ENCODE measurements at places on chromosomes 2 and 18.

GRCh38 chr2:104938231-104938941 is 84.5 kb downstream of the POU3F3 start:
- peak; percentile 38 for DNase-seq

DNA sequence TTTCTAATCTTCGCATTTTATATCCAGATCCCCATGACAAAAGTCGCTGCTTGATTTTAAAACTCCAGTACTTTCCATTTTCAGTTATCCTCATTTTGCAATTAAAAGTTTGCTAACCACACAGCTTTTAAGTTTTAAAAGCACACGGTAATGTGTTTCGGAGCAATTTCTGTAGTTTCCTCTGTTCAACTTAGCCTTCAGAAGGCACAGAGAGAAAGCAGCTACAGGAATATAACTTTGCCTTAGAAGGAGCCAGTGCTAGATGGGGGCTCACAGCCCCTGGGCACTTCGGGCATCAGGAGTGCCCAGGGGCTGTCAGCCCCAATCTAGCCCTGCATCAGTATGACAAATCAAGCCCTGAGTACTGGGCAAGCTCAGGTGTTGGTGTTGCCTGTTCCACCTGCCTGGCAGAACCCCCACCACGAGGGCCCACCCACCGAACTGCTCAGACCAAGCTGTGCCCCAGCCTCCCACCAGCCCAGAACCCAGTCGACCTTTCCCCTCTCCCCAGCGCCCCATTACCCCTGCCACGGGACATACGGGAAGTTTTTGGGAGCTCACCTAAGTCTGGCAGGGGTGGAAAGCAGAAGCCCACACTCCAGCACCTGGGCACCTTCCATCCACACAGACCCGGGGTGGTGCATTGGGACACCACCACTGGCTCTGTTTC is 47.3 kb downstream of the TRABD2A start:
- DNase-seq = no peak

GRCh38 chr2:103364177-103364576 is 602.3 kb downstream of the TMEM182 start:
- no peak for DNase-seq

GRCh38 chr2:20666304-20667150 is at the start of gene GDF7:
GDF7 (plus strand) TSS chr2:20667144; CDS start chr2:20667240, 96 bp downstream.
- DNase-seq = no peak

DNA sequence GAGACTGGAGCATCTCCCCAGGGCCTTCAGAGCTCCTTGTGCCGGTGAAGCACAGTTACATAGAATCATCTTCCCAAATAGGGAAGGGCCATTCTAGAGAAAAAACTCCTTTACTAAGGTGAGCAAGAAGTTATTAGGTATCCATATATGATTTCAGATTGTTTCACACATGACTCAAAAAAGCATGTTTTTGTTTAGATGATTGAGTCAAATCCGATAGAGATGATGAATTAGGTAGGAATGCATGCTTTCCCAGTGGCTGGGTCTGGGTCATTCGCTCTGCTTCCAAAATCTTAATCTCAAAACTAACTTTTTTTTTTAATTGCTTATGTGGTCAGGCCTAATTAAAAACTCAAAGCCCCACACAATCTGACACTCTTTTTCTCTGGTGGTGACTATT is 3.8 kb downstream of the NT5C1B start:
- DNase-seq = no peak

- no peak for DNase-seq
These were observed 213.7 kb upstream of the ARL4C start for GRCh38 chr2:234710587-234710986.

GRCh38 chr2:164000176-164000575 is 264.4 kb upstream of the FIGN start:
- DNase-seq = no peak

- DNase-seq = no peak
These were observed 39.1 kb upstream of the DLX1 start for GRCh38 chr2:172046080-172046678.

DNA sequence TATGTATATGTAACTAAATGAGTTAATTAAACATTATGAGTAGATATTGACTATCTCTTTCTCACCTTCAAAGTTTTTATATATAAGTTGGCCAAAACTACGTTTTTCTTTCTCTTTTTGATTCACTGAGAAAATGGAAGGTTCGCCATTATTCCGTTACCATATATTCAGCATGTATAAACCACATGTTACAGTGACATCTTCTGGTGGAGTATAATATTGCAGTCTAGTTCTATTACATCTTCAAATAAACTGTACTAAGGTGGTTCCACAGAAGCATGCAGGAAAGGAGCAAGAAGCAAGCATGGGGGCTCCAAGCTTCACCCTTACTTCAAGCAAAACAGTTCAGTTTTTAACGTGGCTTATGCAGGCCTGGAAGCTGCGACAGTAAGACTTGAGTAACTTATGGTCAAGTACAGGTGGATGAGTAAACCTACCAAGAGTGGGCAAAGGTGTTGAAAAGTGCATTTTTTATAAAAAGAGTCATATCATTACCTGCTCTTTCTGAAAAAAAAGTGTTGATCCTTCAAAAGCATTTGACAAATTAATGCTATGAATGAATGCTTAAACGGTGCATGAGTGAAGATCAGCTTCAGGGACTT is 129.8 kb upstream of the RAB6C start:
- peak; percentile 68 for DNase-seq

DNA sequence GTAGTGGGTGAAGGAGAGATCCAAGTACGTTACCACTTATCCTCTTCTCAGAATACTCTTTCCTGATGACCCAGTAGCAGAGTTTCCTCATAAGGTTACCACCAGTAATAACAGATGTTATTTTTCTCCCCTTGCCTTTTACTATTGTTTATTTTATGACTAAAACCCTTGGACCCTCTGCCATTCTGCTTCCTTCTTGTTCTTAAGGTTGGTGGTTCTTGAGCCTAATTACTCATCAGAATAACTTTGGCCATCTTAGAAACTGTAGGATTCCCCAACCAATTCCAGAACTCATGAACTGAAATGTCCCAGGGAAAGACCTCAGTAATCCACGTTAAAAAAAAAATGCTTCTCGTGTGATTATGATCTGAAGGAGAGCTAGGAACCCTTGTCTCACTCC is 64.9 kb downstream of the CHST9 start:
- DNase-seq = no peak

- no peak for DNase-seq
These were observed 84.4 kb downstream of the DYM start for GRCh38 chr18:49376046-49376445.

DNA sequence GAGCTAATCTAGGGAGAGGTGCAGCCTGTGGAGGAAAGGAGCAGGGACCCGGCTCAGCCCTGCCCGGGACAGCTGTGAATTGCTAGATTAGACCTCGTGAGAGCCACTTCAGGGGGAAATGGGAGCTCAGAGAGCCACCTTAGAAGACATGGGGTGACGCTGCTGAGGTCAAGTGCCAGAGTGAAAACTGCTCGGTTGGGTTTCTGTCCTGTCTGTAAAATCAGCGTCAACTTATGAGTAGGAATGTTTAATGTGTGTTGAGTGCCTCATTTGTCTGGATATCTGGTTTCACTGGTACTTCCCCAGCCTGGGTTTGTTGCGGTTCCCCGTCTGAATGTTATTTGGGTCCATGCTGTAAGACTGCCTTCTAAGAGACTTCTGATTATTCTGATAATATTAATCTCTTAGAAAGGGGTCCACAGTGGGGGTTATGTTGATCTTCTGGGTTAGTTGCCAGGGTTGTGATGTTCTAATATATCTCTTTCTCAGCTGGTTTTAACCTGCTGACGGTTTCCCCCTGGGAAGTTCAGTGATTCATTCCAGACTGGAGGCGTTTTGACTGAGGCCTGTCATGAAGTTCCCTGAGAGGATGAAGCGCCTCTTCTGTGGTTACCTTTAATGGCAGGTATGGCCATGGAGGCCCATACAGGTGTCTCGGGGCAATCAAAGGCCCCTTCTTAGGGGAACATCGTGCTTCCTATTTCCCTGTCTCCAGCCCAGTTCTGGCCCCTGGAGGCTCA is 175.9 kb downstream of the SH3RF3 start:
- no peak for DNase-seq

GRCh38 chr2:73728043-73728442 is 9.1 kb downstream of the TPRKB start:
- DNase-seq = no peak

DNA sequence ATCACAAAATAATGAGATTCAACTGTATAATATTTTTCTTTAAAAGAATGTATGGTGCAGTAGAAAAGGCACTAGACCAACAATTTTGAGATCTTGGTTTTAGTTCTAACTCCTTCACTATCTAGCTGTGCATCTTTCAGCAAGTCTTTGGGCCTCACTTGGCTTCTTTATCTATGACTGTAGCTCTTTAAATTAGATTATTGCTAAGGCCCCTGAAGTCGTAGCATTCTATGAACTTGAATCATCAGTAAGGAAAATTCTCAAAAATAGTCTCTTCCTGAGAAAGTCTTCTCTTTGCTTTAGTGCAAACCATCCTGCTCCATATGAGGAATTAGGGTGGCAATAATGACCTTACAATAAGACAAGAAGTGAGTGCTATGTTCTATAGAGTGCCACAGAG is 140.4 kb downstream of the FTCDNL1 start:
- no peak for DNase-seq

- no peak for DNase-seq
These were observed 237.5 kb downstream of the LOXHD1 start for GRCh38 chr18:46419391-46420141.

GRCh38 chr18:8757396-8757997 is 52.1 kb downstream of the MTCL1 start:
- no peak for DNase-seq

DNA sequence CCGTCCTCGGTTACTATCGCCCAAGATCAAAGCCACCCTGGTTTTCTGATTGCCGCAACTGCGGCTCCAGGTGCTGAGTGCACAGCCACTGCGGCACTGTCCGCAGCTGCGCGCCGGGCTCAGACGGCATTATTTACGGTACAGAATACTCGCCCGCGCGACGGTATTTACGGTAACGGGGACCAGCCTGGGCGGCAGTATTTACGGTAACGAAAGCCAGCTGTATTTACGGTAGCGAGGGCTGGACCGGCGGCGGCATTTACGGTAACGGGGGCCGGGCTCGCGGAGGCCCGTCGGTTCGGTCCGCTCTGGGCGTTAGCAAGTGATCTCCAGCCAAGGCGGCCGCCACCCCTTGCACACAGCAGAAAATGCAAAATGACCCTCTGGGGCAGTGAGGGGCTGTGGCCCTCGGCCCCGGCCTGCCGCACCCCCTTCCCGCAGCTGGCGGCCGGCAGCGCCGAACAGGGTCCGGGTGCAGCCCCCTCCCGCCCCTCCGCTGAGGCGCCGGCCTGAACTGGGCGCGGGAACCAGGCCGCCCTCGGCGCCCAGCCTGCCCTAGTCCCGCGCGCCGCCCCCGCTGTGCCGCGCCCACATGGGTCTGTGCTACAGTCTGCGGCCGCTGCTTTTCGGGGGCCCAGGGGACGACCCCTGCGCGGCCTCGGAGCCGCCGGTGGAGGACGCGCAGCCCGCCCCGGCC is at the start of gene GNAL:
GNAL (plus strand) TSS at position 293 of the 697 bp plus-strand sequence; CDS start at position 593, 300 bp downstream.
- DNase-seq = peak; percentile 65

GRCh38 chr2:194104687-194105086 is 1552.3 kb upstream of the SLC39A10 start:
- DNase-seq = no peak

GRCh38 chr2:64857581-64858471 is 131.4 kb upstream of the SLC1A4 start:
- no peak for DNase-seq

DNA sequence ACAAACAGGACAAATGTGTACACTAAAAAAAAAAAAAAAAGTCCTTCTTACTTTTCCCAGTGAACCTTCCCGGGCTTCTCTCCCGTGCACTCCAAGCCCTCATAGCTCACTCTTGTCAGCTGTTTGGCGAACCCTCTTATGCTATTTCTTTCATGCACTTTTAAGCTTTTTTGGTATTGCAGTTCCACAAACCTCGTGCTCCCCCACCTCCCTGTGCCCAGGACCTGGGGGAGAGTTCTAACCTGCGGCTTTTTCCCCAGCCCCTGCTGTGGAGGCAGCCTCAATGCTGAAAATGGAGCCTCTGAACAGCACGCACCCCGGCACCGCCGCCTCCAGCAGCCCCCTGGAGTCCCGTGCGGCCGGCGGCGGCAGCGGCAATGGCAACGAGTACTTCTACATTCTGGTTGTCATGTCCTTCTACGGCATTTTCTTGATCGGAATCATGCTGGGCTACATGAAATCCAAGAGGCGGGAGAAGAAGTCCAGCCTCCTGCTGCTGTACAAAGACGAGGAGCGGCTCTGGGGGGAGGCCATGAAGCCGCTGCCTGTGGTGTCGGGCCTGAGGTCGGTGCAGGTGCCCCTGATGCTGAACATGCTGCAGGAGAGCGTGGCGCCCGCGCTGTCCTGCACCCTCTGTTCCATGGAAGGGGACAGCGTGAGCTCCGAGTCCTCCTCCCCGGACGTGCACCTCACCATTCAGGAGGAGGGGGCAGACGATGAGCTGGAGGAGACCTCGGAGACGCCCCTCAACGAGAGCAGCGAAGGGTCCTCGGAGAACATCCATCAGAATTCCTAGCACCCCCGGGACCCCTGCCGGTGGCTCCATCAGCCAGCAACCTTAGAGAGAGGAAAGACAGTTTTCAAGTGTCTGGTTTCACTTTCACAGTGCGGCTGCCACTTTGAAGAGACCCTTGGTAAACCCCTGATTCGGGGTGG is 826 bp downstream of the KCNE4 start:
- DNase-seq = no peak

DNA sequence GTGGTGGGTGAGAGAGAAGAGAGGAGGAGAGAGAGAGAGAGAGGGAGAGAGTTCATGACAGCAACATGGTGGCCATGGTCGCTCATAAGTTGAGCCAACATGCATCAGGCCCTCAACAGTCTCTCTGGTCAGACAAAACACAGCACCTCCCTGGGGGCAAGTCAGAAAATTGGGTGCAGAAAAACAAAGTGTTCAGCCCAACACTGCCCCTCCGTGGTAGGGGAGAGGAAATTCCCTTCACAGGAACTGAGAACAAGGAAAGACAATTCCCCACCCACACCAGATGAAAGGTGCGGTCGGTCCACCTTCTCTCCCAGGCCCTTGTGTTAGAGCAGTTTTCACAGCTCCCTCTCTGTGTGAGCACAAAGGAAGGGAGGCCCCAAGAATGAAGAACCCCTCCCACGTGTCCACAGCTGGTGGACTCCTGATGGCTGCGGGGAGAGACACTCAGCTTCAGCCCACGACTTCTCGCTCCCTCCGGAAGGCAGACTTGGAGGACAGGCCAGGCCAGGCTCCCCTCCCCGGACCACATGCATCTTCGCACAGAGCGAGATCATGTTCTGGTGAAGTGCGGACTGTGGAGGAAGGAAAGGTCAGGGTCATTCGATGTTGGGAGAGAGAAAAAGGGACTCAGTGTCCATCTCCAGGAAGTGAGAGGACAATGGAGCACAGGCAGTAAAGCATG is 181.7 kb downstream of the ANAPC1 start:
- DNase-seq = peak; percentile 76

GRCh38 chr18:45015788-45016128 is 335.1 kb downstream of the SETBP1 start:
- DNase-seq = no peak
